Erythroblast (primary cell): ENCODE measurements at places on chromosomes 3 and 15.

DNA sequence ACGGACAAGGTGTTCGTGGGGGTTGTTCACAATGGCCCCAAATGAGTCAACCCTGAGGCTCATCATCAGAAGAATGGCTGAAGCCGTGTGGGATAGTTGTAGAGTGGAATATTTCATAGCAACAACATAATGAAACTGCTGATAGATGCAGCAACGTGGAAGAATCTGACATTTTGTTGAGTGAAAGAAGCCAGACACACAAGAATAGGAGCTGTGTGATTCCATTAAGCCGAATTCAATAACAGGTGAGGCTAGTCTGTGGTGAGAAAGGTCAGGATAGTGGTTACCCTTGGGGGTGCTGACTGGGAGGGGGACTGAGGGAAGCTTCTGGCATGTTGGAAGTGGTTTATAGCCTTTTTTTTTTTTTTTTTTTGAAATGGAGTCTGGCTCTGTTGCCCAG, 144.0 kb downstream of the SMAD6 start:
- DNase-seq = no peak

GRCh38 chr15:67175643-67176071, 78.8 kb downstream of the AAGAB start:
- DNase-seq = no peak

DNA sequence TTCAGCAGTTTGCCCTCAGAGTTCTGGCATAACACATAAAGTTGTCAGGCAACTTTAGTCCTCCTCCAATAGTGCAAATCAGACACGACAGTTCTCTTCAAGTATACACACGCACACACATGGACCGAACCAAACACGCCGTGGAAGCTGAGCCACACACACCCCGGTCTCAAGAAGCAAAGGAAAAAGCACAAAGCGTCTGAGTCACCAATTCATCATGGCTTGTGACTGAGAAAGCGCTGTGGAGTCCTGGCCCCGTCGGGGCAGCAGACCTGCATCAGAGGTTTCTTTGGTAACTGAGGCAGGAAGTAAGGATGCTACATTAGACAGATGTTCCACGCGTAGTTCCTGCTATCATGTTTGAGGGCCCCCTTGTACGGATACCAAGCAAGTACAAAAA, 85.7 kb downstream of the VGLL4 start:
- DNase-seq = no peak

GRCh38 chr3:110811050-110811449, 260.6 kb upstream of the NECTIN3 start:
- DNase-seq = no peak

DNA sequence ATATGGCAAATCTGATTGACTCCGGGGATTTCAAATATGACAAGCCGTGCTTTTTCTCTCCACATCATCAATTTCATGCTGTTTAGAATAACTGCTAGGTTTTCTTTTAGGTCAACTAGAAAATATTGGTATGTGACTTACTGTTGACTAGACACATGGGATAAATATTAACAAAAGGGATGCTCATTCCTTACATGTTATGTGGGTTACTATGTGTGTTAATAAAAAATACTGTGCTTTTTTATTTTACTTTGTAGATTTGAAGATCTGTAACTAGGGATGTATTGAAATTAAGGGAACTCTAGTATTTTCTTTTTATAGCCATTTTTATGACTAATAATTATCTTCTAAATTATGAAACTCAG, 264.6 kb upstream of the COL8A1 start:
- no peak for DNase-seq

DNA sequence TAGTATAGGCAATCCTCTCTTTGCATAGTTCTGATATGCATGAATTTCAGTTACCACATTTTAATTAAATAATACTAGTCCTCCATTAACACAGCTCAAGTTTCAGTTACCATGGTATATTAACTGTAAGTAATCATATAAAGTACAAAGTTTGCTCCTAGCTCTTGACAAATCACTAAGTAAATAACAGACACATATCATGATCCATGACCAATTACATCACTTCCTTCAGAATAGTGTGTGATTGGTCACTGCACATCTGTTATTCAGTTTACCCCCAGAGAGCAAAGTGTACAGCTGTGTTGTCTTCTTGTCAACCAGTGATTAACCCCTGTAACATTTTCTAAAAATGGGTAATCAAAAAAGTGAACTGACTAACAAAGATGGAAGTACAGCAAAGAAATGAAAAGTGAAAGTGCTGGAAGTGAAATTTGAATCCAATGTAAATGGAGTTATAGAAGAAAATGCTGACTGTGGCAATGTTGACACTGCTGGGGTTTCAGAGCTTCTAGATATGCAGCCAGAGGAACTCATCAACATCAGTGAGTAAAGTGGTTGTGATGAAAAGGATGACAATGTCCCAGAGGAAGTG, 30.2 kb upstream of the LEKR1 start:
- DNase-seq = no peak

GRCh38 chr3:112979244-112979832, 4.4 kb upstream of the CD200R1 start:
- DNase-seq = peak; percentile 68

DNA sequence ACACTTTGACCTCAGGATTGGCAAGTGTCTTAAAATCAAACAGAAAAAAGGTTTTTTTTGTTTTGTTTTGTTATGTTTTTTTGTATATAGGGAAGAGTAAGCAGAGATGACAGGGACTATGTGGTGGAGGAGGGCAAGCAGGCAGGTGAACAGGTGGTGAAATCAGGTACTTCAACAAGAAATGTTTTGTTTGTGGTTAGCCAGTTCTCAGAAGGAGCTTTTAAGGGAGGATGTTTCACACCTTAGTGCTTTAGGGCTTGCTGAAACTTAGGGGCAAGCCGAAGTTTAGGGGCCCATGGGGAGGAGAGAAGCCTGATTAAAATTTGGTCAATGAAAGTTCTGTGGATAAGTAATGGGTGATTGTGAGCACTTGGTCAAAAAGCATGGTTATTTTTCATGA, 370.7 kb upstream of the SLCO3A1 start:
- DNase-seq = no peak

DNA sequence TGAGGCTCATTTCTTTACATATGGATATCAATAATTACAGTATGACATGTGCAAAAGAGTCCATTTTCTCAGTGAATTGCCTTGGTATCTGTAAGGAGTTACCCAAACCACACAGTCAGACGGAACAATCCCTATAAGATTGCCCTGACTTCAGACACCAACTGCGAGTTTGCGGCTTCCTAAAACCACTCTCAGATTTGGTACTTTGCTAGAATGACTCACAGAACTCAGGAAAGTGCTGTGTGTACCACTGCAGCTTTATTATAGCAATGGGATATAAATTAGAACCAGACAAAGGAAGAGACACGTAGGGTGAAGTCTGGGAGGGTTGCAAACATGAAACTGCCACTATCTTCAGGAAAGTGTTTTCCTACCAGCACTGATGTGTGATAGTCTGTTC, 45.8 kb upstream of the ATP13A3 start:
- no peak for DNase-seq

- DNase-seq = peak; percentile 42
Measured at GRCh38 chr3:87145553-87145952, 81.6 kb upstream of the CHMP2B start.

DNA sequence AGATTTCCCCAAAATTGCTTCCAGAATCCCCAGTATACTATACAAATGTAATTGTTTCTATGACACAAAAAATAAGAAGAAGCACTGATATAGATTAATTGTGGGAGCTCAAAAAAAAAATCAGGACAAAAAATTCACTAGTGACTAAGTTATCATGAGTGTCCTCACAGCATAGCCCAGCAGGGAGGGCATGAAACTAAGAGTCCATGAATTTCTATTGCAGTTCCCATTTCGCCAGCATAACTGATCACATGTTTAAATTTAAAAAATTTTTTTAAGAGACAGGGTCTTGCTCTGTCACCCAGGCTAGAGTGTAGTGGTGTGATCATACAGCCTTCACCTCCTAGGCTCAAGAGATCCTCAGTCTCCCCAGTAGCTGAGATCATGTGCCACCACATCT, 10.6 kb downstream of the NCEH1 start:
- no peak for DNase-seq

DNA sequence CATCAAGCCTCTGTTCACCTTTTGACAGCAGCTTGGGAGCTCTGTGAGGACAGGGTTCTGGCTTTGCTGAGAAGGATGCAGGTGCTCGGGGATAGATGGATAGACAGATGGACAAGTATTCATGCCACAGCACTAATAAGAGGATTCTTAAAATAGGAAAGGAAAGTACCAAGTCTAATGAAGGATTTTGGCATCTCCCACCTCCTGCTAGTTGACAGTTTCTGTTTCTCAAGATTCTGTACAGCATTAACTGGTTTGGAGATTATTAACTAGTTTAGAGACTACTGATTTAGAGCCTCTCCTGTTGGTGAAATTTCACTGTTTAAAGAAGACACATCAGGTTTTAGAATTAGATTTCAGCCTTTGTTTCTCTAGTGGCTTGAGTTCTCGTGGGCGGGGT, 152.3 kb downstream of the CACNA1D start:
- DNase-seq = no peak

- no peak for DNase-seq
Measured at GRCh38 chr3:171838218-171838720, 4.9 kb upstream of the TMEM212 start.

- DNase-seq = no peak
Measured at GRCh38 chr3:55704521-55704920, 217.4 kb upstream of the WNT5A start.

GRCh38 chr3:62529230-62529629, 155.9 kb upstream of the FEZF2 start:
- DNase-seq = peak; percentile 11

- DNase-seq = peak; percentile 58
Measured at GRCh38 chr15:80977627-80978036, 12.0 kb downstream of the MESD start.

GRCh38 chr3:116350119-116350733, 95.1 kb downstream of the LSAMP start:
- no peak for DNase-seq

DNA sequence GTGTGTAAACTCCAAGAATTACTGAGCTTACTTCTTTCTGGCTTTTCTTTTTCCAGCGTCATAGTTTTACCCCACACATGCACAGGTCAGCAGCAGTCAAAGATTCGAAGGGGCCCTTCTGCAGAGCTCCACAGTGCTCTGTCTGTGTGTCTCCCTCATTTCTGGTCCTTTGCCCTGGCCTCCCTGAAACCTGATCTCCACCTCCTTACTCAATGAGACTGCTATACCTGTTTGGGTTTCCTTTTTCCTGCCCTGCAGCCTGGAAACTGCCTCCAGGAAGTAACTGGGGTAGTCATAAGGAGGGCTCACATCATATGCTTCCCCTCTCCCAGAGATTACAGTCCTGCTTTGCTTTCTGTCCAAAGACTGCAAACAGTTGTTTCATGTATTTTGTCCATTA, 82.8 kb upstream of the TNIK start:
- no peak for DNase-seq

GRCh38 chr15:63974021-63974420, 72.3 kb downstream of the DAPK2 start:
- DNase-seq = no peak

- DNase-seq = no peak
Measured at GRCh38 chr3:136802481-136802996, 16.4 kb upstream of the SLC35G2 start.

- no peak for DNase-seq
Measured at GRCh38 chr3:104909198-104909597, 457.5 kb upstream of the ALCAM start.

- DNase-seq = no peak
Measured at GRCh38 chr3:107668416-107668815, 145.7 kb downstream of the BBX start.

DNA sequence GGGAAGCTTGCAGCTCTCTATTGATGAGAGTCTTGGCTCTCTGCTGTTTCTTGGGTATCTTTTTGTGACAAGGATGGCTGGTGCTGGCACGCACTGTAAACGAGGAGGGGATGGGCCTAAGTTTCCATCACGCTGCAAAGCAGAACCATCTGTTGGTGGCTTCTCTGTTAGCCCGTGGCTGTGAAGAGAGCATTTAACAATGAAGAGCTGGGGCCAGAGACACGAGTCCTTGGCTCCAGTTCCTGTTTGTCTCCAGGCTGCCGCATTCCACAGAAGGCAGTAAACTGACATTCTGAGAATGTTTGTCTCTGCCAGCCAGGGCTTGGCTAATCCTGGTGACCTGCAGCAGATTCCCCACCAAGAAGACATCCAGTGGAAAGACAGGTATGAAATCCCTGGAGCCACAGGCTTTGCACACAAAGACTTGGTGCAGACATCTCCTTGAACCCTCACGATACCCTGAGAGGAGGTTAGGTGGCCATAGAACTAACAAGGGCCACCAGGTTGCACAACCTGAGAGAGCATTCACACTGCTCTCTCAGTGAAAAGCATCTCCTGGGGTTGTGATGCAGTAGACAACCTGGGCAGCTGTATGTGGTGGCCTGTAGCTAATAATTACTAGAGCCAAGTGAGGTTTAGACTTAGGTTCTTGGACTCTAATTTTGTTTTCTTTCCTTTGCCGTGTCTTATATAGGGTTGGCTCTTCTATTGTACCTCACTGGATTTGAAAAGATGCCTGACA, 130.9 kb downstream of the ASB7 start:
- no peak for DNase-seq

DNA sequence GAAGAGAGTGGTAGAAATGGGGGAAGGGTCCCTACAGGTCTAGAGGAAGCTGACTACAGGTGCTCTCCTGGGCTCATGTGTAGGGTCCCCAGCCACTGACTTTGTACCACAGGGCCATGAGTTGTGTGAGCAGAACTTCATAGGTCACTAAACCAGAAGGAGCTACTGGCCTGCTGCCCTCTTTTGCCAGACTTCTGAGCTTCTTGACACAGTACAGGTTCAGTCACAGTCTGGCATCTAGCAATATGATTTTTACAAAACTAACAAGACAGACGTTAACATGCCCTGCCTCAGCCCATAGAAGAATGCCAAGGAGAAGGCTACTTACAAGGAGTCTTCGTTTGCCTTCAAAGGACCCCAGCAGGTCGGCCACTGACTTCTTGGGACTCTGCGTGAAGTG, 3.2 kb downstream of the CCDC80 start:
- no peak for DNase-seq

DNA sequence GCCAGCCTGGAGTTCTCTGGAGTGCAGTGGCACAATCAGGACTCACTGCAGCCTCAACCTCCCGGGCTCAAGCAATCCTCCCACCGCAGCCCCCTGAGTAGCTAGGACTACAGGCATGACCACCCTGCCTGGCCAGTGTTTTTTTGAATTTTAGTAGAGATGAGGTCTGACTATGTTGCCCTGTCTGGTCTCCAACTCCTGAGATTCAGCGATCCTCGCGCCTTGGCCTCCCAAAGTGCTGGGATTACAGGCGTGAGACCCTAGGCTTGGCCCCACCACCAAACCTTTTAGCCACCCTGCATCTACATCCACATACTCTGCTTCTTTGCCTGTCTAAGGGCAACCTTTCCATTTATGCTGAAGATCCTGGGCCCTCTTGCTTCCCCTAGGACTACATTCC, 4.4 kb downstream of the NUSAP1 start:
- no peak for DNase-seq
